ENCODE measurements at places on chromosomes 1 and 21.

GRCh38 chr1:200245473-200245872, 164.4 kb downstream of the ZNF281 start:
- DNase-seq: no peak

- no peak for DNase-seq
Observed at GRCh38 chr1:155116113-155116764, 11.4 kb upstream of the EFNA1 start.

DNA sequence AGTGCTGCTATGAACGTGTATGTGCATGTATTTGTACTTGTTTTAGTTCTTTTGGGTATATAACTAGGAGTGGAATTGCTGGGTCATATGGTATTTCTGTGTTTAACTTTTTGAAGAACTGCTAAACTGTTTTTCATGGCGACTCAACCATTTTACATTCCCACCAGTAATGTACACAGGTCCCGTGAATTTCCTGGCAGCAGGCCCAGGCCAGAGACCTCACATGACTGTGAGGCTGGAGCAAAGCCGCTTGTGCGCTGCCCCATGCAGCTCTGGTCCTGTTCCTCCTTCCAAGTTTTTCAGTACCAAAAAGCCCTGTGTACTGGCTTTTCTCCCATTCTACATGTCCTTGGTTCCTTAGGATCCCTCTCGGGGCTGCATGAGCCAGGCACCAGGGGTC, 29.6 kb downstream of the ACOT11 start:
- no peak for DNase-seq

GRCh38 chr1:94236630-94237290, 624 bp downstream of the ARHGAP29 start:
- peak; percentile 64 for DNase-seq

DNA sequence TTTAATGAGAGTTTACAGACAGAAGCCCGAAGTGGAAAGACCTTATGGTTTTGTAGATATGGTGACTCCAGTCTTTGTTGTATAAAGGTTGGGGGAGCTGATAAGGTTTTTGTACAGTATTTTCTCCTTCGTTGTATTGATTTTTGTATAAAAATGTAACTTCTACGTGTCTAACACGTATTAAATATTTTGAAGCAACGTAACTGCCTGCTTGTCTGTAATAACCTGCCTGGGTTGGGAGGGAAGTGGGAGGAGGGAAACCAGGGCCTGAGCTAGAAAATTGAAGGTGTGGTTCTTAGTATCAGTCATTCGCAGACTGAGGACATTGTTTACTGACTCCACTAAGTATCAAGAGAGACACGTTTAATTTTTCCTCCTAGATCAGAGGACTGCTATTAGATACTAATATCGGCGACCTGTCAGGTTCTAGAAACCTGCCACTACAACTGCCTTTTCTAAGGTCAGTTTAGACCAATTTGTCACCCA, 2.2 kb downstream of the IER5 start:
- DNase-seq: peak; percentile 55

DNA sequence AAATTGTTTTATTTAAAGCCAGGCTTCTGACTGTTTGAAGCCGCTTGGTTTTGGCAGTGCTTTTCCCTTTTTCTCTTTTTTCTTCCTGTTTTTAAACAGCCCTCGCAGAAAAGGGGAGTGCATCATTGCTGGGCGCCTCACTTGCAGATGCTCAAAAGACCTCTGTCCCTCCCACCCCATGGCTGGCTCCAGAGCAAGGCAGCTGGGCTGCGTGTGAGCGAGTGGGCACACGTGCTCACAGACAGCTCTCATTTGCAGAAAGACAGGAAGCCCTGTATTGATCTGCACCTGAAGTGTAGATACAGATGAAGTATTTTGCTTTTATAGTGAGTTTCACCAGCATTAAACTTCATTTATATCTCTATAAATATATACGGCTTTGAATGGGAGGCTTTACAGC, 8.8 kb downstream of the TNR start:
- DNase-seq: no peak

DNA sequence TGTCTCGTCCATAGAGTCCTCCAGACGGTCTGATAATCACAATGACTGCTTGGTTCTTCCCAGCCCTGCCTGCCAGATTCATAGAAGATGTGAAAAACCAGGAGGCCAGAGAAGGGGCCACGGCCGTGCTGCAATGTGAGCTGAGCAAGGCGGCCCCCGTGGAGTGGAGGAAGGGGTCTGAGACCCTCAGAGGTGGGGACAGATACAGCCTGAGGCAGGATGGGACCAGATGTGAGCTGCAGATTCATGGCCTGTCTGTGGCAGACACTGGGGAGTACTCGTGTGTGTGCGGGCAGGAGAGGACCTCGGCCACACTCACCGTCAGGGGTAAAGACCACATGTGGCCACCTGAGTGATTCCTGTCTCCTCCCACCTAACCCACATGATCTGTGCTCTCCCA, 86.9 kb downstream of the OBSCN start:
- DNase-seq: no peak

DNA sequence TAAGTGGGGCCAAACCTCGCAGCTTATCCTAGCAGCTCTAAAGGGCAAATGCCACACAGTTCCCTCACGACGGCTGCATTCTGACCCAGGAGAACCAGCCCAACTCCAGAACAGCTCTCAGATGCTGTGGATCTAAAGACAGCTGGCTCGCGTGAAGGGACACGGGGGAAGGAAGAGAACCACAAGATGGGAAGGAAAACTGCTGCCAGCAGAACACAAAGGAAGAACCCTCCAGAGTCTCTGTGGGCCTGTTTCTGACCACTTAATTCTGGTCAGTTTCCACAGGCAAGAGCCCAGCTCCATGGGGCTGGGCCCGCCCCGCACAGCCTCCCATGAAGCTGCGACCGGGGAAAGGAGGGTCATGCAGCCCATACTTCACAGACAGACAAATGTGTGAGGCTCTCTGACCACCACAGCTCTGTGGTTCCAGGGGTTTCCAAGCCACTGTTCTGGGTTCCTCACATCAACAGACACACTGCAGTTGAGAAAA, 61.1 kb downstream of the SLC45A1 start:
- no peak for DNase-seq

GRCh38 chr1:9350960-9351359, 58.3 kb downstream of the SPSB1 start:
- DNase-seq: no peak

- no peak for DNase-seq
Observed at GRCh38 chr1:64705591-64705990, 39.3 kb upstream of the RAVER2 start.

GRCh38 chr1:93880731-93881130, 1.7 kb upstream of the DNTTIP2 start:
- no peak for DNase-seq

- no peak for DNase-seq
Observed at GRCh38 chr1:208083715-208084085, 160.5 kb downstream of the PLXNA2 start.

GRCh38 chr1:173360487-173361063, 116.6 kb upstream of the PRDX6 start:
- no peak for DNase-seq

GRCh38 chr1:53198241-53198651, 1.6 kb downstream of the CPT2 start:
- DNase-seq: no peak

DNA sequence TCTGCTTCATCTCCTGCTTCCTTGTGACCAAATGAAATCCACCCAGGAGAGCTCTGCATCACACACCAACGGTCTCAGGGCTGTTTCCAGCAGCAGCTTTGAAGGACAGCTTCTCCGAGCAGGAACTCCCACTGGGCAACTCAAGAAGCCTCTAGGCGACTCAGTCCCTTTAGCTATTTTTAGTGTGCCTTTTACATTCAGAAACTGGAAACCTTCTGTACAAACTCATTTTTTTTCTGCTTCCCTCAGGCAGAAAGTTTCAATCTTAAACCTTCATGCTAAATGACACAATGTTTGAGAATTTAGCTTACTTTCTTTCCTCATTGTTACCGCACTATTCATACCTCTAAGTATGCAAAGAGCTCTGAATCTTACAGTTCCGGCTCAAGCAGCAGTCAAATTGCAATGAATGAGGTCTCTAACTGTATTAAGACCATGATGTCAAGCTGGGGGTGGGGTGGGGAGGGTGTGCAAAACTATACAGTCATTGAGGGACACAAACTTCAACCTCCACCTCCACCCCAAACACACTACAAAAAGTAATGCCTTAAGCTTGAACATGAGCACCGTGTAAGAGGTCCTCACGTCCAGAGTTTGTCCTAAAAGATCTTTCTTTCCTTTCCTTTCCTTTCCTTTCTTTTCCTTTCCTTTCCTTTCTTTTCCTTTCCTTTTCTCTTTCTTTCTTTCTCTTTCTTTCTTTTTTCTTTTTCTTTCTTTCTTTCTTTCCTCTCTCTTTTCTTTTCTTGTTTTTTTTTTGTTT, 16.4 kb upstream of the TARBP1 start:
- DNase-seq: no peak

GRCh38 chr1:198007687-198008607, 90.8 kb downstream of the LHX9 start:
- no peak for DNase-seq

DNA sequence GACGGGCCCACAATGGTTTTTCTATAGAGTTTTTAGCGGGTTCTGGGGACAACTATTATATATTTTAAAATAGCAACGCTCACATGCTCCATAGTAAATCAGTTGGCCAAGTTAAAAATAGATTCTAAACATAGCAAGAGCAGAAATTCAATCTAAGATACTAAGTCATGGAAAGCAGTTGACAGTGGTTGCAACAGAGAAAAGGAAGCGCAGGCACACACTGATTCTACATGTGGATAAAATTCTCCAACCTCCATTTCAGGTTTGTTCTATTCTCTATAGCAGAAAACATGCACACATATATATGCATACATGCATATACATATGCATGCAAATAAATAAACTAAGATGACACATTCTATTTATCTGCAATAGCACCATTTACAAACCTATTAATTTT, 89.6 kb upstream of the HNRNPU start:
- DNase-seq: no peak

GRCh38 chr1:223617323-223618070, 48.0 kb downstream of the CAPN8 start:
- no peak for DNase-seq

- no peak for DNase-seq
Observed at GRCh38 chr1:150557065-150557600, 7.9 kb downstream of the ADAMTSL4 start.

DNA sequence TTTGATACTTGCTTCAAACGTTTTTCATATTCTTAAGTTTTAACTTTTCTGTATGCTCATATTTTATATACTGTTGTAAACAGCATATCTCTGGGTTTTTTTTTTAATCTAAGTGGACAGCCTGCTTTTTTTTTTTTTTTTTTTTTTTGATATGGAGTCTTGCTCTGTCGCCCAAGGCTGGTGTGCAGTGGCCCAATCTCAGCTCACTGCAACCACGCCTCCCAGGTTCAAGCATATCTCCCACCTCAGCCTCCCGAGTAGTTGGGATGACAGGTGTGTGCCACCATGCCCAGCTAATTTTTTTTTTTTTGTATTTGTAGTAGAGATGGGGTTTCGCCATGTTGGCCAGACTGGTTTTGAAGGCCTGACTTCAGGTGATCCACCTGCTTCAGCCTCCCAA, 1.2 kb downstream of the TBCE start:
- no peak for DNase-seq
